Activated CD8-positive, alpha-beta memory T cell treated with anti-CD3 and anti-CD28 coated beads for 1 hour (primary cell): ENCODE measurements at places on chromosomes 3 and 15.

- DNase-seq, result no peak
Measured at GRCh38 chr3:183372911-183373310, 55.5 kb downstream of the MCF2L2 start.

DNA sequence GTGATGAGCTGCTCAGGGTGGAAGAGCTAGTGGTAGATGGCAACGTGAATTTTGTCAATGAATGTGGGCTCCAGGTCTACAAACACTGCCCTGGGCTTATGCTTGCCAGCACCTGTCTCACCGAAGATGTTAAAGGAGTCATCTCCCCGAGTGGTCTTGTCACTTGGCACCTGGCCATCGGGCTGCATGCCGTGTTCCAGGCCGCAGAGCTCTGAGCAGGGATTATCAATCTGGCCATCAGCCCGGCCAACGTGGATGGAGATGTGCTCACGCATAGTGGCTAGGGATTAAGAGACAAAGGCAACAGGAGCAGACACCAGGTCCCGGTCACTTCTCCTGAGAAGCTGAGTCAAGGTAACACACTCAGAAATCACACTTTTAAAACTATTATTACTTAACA lies 54.8 kb upstream of the ACTC1 start:
- no peak for DNase-seq

DNA sequence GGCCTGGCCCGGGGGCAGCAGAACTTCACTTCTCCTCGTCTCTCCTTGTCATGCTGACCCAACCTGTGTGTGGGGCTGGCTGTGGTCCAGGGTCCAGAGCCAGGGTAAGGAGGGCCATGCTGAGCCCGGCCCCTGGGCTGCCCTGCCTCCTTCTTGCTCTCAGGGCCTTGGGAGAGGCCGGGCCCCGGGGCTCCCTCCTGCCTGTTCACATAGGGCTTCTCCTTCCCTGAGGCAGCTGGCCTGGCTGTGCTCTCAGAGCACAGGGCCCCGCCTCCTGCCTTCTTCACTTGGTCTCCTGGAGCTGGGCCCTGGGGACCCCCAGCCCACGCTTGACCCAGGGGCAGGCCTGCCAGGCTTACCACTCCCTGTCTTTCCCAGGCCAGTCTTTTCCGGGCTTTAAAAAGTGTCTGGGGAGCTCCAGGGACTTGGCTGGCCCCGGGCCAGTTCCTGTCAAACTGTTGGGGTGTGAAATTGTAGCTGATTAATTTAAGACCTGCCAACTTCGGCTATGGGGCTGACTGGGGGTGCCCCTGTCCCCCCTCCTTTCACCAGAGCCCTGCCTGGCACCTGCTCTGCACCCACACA lies 11.8 kb downstream of the PLXNA1 start:
- DNase-seq, result no peak

DNA sequence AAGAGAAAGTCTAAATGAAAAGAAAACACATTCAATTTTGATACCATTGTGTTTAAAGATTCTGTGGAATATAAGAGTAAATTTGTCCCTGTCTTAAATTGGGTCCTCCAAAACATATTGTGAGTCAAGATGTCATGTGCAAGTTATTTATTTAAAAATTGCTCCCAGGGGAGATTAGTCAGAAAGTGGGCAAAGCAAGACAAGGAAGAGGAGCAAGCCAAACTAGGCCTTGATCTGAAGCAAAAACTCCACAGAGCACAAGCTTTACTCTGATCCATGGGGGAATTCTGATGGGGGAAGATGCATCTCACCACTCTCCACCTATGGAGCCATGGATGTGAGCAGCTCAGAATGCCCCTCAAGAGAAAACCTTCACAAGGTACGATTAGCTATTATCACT lies 342.8 kb upstream of the IL12A start:
- DNase-seq, result no peak

- DNase-seq, result no peak
Measured at GRCh38 chr3:32186876-32187275, 51.6 kb upstream of the CMTM8 start.

- DNase-seq, result no peak
Measured at GRCh38 chr15:88745696-88746095, 57.5 kb upstream of the ACAN start.

DNA sequence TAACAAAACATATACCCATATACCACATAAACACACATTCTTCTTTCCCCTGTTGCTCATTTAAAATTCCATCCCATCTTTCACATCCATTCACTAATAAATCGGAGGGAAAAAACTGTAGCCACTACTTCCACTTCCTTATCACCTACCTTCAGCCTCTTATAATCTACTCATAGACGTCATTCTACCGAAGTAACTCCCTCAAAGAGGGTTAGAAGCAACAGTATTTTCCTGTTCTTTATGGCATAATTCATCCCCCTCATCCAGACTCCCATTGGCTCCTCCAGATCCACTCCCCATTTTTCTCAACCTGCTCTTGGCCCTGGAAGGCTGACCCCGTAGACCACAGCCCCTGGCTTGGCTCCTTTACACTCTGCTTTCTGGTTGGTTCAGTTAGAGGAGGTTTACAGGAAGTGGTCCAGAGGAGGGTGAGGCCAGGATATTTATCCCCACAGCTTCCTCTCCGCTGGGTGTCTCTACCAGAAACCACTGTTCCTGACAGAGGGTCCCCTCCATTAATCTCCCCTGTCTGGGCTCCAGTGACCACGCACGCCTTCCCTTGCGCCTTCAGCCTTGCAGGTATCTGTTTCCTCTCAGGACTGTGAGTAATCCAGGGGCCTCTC lies 46.3 kb downstream of the FMN1 start:
- no peak for DNase-seq

DNA sequence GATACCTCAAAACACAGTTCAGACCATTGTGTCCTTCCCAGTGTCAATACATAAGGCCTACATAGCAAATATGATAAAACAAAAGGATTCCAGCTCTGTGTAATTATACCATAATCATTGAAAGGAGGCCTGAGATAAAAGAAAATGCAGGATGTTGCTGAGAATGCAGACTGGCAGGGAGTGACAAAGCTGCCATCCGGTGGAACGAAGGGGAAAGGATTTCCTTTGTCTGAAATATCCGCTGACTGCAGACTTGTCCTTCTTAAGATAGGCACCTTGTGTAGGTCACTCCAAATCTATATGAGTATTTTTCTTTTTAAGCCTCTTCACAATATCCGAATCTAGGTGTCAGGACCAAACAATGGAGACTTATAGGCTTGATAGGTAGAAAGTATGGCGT lies 108.0 kb downstream of the KCNH8 start:
- no peak for DNase-seq

GRCh38 chr3:38454178-38454883 lies 641 bp downstream of the ACVR2B start:
- no peak for DNase-seq

DNA sequence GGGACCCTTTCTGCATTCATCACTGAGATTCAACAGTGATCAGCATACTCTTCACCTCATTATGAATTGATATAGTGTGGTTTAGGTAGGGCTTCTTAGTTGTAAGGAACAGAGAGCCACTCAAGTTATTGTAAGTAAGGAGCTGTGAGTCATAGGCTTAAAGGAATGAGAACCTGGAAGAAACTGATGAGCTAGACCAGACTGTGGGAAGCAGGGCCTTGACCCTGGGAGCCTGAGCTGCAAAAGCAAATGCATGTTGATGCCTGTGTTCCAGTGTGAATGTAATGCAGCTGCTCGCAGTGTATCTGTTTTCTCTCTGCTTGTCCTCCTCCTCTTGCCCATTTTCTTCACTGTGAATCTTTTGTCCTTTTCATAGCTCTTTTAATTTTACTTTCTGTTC lies 13.6 kb downstream of the ZKSCAN7 start:
- DNase-seq, result no peak

GRCh38 chr3:8899876-8900460 lies 63.3 kb downstream of the RAD18 start:
- DNase-seq, result no peak

- no peak for DNase-seq
Measured at GRCh38 chr3:55337641-55338180, 149.4 kb downstream of the WNT5A start.
